Uterus (tissue), 4 donors: ENCODE measurements at places on chromosomes 2 and 18. TPM values are rescaled to one million over a fixed set of nuclear protein-coding genes. Genes with fewer than 3 reads are reported as not detected.

Gene SCN7A
- 50.6 TPM for total RNA-seq

Gene UNC80
- total RNA-seq, result 0.61 TPM

DNA sequence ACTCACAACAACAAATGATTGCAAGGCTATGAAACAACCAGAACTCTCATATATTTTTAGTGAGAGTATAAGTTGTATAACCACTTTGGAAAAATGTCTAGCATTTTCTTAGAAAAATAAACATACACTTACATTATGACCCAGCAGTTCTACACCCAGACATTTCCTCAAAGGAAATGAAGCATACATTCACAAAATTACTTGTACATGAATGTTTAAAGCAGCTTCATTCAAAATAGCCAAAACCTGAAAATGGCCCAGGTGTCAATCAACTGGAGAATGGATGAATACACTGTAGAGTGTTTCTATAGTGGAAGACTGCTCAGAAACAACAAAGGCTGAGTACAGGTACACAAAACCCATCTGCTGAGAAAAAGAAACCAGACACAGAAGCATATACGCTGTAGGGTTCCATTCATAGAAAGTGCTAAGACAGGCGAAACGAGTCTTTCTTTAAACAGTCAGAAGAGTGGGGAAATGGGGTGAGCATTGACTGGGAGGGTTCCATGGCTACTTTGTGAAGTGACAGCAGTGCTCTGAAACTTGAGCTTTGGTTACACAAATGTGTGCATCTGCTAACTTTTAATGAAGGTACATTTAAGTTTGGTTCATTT is 799.0 kb downstream of the DCDC2C start:
- DNase-seq, result no peak

DNA sequence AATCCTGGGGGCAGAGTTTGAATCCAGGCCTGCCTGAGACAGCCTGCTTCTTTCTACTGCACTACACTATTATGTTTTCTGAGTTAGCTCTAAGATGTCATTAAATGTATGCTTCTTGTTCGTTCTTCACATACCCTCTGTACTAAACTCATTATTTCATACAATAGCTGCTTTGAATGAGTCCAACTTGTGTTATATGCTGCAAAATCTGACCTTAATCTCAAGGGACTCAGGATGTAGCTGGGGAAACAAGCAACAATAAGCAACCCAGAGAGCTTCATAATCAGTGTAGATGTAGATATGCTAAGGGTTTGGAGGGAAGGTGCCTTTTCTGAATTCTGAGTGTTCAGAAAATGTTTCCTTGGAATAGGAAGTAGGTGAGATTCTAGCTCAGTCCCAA is 14.4 kb downstream of the FMNL2 start:
- no peak for DNase-seq

DNA sequence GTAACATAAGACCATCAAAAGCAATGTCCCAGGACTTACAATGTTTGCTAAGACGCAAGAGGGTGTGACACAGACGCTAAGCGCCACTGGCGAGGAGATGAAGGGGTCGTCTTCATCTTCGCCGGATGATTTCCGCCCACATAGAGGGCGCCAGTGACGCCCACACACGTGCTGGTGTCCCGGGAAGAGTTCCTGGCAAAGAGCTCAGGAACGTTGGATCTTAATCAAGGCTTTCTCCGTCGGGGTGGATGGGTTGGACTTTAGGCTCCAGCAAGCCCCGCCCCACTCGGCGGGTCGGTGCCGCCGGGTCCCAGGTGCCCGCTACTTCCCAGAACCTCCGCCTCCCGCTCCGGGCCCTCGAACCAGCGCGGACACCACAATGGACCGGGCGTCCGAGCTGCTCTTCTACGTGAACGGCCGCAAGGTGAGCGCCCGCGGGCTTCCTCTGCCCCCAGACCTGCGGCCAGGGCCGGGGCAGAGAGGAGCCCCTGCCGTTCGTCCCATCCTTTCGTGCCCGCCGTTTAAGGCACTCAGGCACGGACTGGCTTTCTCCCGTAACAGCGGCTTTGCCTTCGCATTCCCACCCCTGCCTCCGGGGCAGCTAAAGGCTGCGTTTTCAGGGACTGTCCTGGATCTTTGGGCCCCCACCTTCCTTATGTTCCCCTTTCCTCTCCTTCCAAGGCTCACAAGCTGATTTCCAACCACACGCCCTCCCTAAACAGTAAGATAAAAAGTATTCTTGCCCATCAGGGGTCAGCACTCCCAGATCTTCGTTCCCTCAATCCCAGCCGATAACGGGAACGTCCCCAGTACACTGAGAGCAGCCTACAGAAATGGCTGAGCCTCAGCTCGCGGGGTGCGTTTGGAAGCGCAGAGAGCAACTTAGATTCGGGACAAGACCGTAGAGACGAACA is at the start of gene AOX1:
TSS of gene AOX1 (plus strand) at position 285 of the 914 bp plus-strand sequence. CDS start at position 380, 95 bp downstream.
- DNase-seq, result peak; percentile 71

DNA sequence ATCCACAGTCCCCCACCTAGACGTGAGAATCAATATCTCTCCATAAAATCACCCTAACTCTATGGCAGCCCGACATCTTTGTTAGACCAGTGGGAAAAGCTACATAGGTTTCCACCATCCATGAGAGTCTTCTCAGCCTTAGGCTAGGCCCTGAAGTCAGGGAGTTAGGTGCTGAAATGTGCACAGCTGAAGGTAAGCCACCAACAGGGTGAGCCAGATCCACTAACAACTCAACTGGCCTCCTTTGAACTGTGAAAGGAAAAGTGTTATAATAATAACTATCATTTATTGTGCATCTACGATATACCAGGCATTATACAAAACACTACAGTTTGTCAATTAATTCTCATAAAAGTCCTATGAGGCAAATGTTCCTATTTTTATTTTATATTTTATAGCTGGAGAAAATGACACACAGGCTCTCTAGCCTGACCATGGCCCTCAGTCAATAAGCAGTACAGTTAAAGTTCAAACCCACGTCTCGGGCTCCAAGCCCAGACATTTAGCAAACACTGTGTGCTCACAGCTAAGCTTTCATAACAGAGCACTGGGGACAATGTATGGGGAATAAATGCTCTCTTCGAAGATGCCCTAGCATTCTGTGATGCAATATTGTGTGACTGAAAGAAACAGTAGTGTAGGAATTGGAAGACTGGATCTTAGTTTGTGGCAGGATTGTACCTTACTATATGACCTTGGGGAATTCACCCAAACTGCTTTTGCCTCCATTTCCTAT is 11.2 kb upstream of the CYP27C1 start:
- DNase-seq, result no peak
